ENCODE measurements at places on chromosomes 6 and 20.

DNA sequence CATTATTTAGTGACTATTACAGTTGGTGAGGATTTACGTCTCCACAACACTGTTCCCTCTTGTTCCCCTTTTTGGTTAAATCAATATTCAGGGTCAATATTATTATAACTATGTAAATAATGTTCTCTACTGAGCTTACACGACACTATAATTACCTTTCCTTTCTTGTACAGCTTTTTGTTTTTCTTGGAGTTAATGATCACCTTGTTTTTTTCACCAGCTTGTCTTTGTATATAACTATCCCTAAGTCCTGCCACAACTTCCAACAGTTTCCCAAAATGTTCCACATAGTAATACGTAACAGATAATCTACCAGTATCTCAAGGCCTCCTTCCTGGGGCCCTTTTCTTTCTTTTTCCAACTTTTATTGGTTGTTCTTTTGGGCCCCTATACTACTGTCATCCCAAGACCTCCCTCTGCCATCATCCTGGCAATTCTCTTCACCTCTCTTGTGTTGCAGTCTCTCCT lies 142.0 kb upstream of the SOX4 start:
- no peak for DNase-seq

- DNase-seq: no peak
Observed at GRCh38 chr6:154258064-154258757, 98.4 kb downstream of the IPCEF1 start.

- DNase-seq: no peak
Observed at GRCh38 chr6:158707821-158708195, 58.0 kb downstream of the SYTL3 start.

- DNase-seq: no peak
Observed at GRCh38 chr6:25279748-25280343, 672 bp downstream of the CARMIL1 start.

DNA sequence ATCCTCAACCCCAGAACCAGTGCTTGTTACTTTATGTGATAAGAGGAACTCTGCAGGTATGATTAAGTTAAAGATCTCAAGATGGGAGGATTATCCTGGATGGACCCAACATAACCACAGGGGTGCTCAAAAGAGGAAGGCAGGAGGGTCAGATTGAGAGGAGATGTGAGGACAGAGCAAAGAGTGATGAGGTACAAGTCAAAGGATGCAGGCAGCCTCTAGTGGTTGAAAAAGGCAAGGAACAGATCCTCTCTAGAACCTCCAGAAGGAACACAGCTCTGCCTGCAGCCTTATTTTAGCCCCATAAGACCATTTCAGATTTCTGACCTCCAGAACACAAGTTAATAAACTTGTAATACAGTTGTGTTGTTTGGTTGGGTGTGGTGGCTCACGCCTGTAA lies 41.2 kb downstream of the PDSS2 start:
- DNase-seq: no peak

GRCh38 chr6:4372866-4373265 lies 237.5 kb upstream of the ECI2 start:
- DNase-seq: no peak

GRCh38 chr20:10487142-10488136 lies 52.3 kb downstream of the SLX4IP start:
- DNase-seq: no peak

GRCh38 chr6:39082310-39082709 lies 32.7 kb downstream of the SAYSD1 start:
- DNase-seq: no peak

DNA sequence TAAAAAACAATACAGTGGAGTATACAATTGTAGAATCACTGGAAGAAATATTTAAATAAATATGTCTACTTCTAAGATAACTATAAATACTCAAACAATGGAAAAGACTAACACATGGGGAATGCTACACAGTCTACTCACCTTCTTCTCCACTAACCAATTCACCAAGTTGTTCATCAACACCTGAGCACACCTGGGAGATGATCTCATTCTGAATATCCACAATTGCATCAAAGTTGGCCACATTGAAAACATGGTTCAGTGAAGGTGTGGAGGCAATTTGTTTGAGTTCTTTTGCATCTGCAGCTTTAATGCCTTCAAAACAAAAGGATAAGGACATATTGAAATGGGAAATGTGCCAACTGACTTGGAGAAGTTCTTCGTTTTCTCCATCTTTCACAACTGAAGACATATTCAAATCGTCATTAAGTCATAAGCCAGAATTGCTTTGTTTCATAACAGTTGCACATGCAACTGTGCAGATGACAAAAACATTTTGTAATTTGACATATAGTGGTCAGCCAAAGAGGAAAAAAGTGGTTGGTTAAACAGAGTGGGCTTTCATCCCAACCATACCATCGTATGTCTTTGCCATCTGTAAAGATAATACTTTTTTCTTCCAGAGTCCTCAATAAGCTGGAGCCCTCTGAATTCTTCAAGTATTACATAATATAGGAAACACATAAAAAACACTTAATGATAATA lies 17.5 kb downstream of the COL12A1 start:
- no peak for DNase-seq

DNA sequence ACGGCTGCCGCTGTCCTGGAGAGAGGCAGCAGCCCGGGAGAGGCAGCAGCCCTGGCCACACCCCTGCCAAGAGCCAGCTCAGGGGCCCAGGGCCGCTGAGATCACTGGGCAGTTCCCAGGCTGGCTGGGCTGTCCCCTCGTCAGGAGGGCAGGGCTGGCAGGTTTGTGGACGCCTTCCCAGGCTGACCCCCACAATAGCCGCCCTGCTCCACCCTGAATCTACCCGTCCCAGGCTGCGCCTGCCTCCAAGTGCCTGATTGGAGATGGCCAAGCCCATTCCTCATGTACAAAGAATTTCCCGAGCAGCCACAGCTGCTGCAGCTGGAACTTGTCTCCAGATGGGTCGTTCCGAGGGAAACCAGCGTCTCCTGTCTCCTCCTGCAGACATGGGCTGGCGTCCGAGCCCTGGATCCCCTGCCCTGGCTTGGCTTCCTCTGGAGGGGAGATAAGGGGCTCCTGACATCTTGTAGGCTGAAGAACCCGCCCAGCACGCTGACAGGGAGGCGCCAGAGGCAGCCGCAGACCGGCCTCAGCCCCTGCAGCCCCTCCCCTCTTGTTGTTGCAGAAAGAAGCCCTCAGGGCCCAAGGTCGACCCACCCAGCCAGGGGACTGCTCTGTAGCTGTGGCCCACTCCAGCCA lies 9.4 kb upstream of the GATA5 start:
- DNase-seq: no peak

DNA sequence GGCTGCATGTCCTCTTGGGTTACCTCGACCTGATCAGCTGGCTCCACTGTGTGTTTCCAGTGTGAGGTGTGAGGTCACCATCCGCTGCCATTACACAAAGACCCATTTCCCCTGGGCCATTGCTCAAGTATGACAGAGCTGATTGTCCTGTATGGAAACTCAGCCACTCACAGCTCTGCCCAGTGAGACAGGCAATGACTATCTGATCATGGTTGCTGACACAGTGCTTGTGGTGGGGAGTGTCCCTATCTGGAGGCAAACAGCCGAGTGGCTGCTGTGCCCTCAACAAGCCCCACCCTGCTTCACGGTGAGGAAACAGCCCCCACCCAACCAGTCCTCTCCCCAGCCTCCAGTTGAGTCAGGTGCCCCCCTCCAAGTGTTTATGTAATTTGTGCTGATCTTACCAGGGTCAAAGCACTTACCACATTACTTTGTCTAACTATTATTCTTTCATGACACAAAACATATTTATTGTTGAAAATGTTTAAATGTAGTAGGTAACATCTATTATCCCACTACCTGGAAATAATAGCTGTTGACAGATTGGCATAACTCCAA lies 11.7 kb upstream of the MAPK13 start:
- peak; percentile 62 for DNase-seq

- DNase-seq: no peak
Observed at GRCh38 chr6:53041356-53041755, 23.8 kb upstream of the FBXO9 start.

DNA sequence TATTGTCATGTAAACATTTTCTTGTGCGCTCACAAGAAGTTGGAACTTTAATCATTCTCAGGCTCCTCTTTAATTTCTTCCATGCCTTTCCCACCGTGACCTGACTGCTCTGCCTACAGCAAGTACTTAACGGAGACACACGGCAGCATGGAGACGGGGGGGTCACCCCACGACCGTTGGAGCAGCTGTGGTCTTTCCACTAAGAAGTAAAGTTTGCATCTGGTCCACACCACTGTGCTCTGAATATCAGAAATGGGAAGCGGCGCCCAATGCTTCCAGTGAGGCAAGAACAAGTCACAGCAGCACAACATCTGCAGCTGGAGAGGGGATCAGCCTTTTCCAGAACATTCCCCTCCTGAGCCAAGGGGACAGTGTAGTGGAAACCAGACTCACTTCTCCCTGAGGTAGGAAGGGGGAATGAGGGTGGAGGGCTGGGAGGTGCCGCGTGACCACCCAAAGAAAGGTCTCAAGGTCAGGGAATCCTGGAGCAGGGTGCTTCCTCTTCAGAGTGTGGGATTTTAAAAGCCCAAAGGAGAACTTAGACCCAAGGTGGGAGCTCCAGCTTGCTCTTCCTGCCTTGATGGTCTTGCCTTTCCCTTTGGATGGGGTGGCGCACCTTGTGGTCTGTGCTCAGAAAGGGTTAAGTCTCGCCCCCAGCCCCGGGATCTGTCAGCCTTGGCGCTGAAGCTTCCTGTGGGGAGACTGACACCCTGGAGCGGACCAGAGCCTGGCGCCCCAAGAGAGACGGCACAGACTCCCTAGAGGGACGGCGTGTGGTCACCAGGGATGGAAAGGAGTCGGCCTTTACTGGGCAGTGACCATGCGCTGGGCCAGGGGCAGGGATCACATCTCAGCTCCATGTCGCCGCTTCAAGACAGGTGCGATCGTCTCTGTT lies 25.6 kb upstream of the SMOC2 start:
- DNase-seq: no peak

DNA sequence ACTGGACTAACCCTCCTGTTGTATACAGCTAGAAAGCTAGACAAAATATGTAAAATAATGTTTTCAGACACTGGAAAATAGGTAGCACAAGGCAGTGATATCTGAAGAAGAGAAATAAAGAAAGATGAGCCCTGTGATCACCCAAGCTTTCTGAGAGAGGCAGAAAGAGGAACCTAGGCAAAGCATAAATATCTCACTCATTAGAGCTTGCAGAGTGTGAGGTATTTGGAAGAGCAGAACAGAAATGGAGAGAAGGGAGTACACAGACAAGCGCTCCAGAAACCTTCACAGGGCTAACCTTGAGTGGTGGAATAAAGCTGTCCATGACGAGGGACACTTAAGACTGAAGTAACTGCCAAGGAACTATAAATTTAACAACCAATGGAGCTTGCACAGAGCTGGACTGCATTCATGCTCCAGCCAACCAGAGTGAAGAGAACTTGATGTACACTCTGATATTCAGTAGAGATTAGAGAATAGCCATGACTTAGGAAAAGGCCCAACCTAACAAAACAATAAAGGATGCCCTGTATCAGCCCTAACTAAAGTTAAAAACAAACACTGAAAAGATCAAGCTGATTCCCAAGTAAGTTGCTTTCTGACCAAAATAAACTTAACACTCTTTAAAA lies 280.9 kb upstream of the STXBP5 start:
- no peak for DNase-seq

Data from CD4-positive, alpha-beta T cell treated with Interleukin-6 at 100 ng/mL for 8 hours (primary cell).